ENCODE measurements at places on chromosomes 11 and 22. TPM values are rescaled to one million over a fixed set of nuclear protein-coding genes. Genes with fewer than 3 reads are reported as not detected.

ACER3 gene
- total RNA-seq = 15.4 TPM

C11orf86 gene
- total RNA-seq = 44.1 TPM

RCOR2 gene
- 1.1 TPM for total RNA-seq

VWA5A gene
- total RNA-seq = 0.20 TPM

CD44 gene
- 779 TPM for total RNA-seq

RAG2 gene
- total RNA-seq = not detected

APOA4 gene
- not detected for total RNA-seq

TP53I11 gene
- total RNA-seq = 44.7 TPM

MOGAT2 gene
- not detected for total RNA-seq

ST14 gene
- total RNA-seq = 0.10 TPM

PHRF1 gene
- total RNA-seq = 35.1 TPM

UBQLNL gene
- total RNA-seq = not detected

CDON gene
- total RNA-seq = 1.7 TPM

EFCAB6 gene
- 0.91 TPM for total RNA-seq

POLD3 gene
- 17.0 TPM for total RNA-seq

KRTAP5-10 gene
- total RNA-seq = not detected

STK33 gene
- total RNA-seq = 4.2 TPM

RTN4R gene
- 12.4 TPM for total RNA-seq

OSBPL5 gene
- total RNA-seq = 9.8 TPM

HPX gene
- 0.27 TPM for total RNA-seq

EHF gene
- 0.96 TPM for total RNA-seq

Data from A549 treated with Mapracorat at 1 μM for 4 hours (cell line).